ENCODE measurements at places on chromosomes 1 and 21.

DNA sequence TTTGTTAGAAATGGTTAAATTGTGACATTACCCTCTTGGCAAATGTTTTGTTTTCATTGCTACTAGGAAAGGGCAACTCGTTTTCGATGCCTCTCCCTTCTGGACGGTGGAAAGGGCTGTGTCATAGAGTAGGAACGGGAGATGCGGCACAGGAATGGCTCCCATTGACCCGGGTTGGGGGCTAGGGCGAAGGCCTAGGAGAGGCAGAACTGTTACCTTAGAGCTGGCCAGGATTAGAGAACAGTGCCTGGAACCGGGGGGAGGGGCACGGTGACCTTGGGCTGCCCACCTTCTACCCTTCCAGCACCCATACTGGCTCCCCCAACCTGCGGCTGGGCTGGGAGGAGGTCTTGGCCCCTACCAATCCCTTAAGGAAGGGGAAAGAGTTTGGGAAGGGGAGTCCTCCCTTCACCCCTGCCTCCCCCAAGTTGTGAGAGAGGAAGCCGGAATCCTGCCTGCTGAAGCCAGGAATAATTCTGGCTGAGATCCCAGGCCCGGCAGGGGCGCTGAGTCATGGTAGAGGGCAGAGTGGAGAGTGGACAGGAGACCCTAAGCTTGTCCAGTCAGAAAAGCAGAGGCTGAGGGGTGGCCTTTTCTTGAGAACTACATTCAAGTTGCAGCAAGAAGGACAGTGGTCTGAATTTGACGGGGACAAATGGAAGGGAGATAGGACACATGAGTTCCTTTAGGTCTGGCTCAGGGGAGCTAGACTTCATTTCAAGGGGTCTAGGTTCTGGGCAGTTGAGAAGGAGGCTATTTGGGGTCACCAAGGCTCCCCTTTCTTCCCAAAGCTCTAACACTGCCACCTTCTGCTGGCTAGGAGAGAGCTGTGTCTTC lies 8.2 kb downstream of the LMNA start:
- H3K27ac ChIP-seq: peak overlapping the region; percentile 98
- peaks cover 6% of the 10 kb centered on the region for H3K36me3 ChIP-seq
- H3K27me3 ChIP-seq: no peaks in the 10 kb centered on the region
- DNase-seq: no peak
- peaks cover 98% of the 10 kb centered on the region for H3K4me1 ChIP-seq

- H3K27me3 ChIP-seq: no peaks in the 10 kb centered on the region
- H3K36me3 ChIP-seq: no peaks in the 10 kb centered on the region
- H3K4me1 ChIP-seq: no peaks in the 10 kb centered on the region
- DNase-seq: no peak
- H3K27ac ChIP-seq: no peak overlapping the region
These were observed 17.2 kb downstream of the DSCAM start for GRCh38 chr21:40829791-40830190.

DNA sequence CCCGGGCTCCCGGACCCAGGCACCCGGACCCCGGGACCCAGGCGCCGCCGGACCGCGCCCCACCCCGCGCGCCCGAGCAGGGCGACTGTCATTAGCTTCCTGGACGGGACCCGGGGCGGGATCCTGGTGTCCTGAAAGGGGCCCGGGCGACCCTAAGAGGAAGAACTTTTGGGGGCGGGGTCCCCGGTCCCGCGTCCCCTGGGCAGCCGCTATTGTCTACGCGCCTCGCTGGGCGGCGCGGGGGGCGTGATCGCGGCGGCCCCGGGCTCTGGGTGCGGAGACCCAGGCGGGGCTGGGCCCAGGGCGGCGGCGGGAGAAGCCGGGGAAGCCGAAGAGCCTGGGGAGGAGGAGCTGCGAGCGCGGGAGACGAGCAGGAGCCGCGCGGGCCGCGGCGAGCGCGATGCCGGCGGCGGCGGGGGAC lies 465 bp downstream of the HUNK start:
- peaks cover 23% of the 10 kb centered on the region for H3K4me1 ChIP-seq
- DNase-seq: no peak
- H3K27me3 ChIP-seq: peaks cover 4% of the 10 kb centered on the region

DNA sequence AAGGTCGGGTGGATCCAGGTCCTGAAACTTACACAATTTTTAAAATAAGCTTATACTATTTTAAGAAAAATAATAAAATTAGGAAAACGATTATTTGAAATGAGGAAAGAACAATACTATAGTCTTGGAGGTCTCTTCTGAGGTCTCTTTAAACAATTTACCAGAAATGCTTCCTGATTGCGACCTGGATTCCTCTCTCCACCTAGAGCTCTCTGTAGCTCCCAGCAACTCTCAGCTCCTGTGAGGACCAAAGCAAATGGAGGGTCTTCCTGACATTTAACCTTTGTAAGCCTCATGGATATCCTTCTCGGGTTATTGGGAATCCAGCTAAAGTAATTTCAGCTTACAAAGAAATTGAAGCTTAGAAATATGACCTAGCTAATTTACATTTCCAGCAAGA lies 886 bp downstream of the BTBD8 start:
- no peaks in the 10 kb centered on the region for H3K27me3 ChIP-seq
- H3K36me3 ChIP-seq: peaks cover 12% of the 10 kb centered on the region
- peak overlapping the region; percentile 95 for H3K4me3 ChIP-seq
- H3K27ac ChIP-seq: no peak overlapping the region
- peaks cover 7% of the 10 kb centered on the region for H3K4me1 ChIP-seq

Data from chondrocyte (in vitro differentiated cells).